Fibroblast of skin of right biceps (primary cell): ENCODE measurements at places on chromosomes 5 and 9.
A peak's percentile ranks its signal among the peaks of the same experiment; 100 is the strongest.

- DNase-seq: no peak
These were observed 22.2 kb upstream of the MGAT1 start for GRCh38 chr5:180824630-180825476.

- no peak for DNase-seq
These were observed 92.5 kb upstream of the CPEB4 start for GRCh38 chr5:173795601-173796000.

DNA sequence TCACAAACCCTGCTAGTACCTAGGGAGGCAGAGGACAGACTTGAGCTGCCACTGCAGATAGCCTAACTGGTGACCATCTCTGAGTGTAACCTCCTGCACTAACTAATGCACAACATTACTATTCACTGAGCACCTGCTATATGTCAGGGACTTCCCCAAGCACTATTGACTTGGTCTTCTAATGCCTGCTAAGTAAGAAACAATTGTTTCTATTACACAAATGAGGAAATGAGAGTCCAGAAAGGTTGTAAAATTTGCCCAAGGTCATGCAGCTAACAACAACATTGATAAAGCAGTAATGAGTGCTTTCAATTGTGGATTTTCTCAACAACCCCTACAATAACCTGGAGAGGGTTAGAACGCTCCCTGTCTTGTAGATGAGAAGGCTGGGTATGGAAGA lies 183.7 kb downstream of the ZNF462 start:
- DNase-seq: no peak

- peak; percentile 90 for DNase-seq
These were observed 74.1 kb upstream of the SAP30L start for GRCh38 chr5:154371687-154372086.

DNA sequence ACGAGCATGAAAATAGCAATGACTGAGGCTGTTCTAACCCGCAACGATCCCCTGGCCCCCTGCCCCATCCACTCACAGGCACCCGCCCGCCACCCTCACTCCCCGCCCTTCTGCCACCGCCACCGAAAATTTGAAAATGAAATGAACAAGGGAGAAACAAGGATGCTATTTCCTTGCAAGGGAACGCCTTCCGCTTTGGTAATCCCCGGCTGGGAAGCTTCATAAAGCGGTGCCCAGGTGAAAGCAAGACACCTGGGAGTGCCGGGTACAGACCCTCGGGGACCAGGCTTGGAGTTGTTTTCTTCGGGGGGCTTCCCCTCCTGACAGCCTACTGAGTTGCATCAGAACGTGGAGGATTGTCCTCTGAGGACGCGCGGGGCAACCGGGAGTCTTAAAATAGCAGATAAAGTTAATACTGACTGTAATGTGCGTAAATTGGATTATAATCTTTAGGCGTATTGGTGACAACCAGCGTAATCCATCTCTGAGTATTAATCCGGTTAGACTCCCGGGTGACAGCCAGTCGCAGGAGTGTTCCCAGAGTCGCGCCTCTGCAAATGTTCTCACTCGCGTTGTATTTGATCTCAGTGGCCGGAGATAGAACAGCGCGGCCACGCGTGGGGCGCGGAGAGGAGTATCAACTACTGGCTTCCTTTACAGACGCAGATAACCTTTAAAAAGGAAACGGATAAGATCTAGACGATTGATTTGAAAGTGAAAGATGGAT lies 885 bp upstream of the MLLT3 start:
- DNase-seq: no peak

GRCh38 chr5:8057769-8058168 lies 188.8 kb downstream of the MTRR start:
- peak; percentile 63 for DNase-seq

DNA sequence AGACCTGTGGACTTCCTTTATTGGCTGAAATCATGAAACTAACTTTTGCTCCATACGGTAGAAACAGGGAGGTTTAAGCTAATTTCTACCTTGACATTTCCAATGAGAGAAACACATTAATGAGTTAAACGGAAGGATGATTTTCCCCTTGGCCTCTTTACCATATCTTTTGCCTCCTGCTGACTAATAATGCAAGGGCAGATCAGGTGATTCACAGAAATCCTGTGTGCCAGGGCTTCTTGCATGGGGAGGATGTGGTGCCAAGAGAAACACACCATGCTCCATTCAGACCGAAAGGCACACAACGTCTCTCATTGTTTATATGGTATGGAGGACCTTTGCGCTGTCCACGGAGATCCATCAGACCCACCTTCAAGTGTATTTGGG lies 17.4 kb upstream of the PRLR start:
- DNase-seq: no peak

DNA sequence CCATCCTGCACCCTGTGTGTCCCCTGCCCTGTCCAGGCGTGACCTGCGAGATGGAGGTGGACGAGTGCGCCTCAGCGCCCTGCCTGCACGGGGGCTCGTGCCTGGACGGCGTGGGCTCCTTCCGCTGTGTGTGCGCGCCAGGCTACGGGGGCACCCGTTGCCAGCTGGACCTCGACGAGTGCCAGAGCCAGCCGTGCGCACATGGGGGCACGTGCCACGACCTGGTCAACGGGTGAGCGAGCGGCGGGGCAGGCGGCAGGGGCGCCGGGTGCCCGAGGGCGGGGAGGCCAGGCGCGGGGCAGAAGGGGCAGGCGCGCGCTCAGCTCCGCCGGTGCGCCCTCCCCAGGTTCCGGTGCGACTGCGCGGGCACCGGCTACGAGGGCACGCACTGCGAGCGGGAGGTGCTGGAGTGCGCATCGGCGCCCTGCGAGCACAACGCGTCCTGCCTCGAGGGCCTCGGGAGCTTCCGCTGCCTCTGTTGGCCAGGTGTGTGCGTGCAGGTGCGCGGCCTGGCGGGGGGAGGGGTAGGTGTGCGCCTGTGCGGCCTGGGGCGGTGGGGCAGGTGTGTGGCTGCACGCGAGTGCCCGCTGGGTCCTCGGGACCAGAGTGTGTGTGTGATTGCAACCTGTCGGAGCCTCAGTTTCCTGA lies 10.0 kb downstream of the CRB2 start:
- DNase-seq: no peak

GRCh38 chr5:172959824-172960799 lies 888 bp downstream of the RPL26L1 start:
- DNase-seq: no peak

GRCh38 chr9:130448035-130448624 lies 3.4 kb downstream of the ASS1 start:
- peak; percentile 74 for DNase-seq

DNA sequence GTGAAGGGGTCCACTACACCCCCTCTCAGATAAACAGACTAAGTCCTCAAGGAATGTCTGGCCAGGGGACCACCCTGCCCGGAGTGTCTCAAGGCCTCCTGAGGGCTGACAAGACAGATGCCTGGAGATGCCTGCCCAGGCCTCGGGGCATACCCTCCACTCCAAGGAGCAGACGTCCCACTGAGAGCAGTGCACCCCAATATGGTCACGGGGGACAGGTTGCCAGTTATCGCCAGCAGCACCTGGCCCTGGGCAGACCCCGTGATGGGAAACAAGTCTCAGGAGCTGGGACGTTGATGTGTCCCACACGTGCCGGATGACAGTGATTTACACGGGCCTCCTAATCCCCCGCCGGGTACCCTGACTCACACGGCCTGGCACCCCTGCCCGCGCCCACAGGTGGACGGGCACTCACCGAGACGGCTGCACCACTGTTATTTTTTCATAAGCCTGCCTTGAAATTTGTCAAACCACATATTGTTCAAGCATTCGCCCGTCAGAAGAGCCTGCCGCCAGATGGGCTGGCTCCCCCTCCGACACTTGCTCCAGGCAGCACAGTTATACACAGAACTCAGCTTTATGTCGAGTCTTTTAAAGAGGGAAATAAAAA lies 43.9 kb downstream of the BARX1 start:
- DNase-seq: no peak

DNA sequence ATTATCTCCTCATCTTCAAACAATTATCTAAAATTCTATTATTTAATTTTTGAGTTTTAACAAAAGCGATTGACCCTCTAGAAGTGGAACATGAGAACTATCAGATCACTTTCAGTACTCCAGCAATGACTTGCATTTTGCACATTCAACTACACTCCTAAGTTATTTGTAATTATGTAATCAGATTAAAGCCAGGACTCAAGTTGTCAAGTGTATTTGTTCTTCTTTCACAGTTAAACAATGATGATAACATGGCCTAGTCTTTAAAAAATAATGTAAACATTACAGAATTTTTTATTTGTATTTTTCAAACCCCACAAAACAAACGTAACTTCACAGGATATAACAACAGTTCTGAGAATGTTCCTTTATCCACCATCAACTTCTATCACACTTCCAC lies 2148.9 kb upstream of the ACO1 start:
- DNase-seq: no peak

- no peak for DNase-seq
These were observed 242.4 kb downstream of the MED10 start for GRCh38 chr5:6135977-6136376.

GRCh38 chr9:85900504-85901201 lies 40.3 kb upstream of the NAA35 start:
- peak; percentile 6 for DNase-seq

GRCh38 chr5:150001660-150002486 lies 1.3 kb downstream of the HMGXB3 start:
- DNase-seq: peak; percentile 71

GRCh38 chr5:58184910-58185309 lies 275.0 kb downstream of the PLK2 start:
- peak; percentile 58 for DNase-seq

GRCh38 chr5:64899838-64900237 lies 131.1 kb downstream of the CWC27 start:
- DNase-seq: no peak

DNA sequence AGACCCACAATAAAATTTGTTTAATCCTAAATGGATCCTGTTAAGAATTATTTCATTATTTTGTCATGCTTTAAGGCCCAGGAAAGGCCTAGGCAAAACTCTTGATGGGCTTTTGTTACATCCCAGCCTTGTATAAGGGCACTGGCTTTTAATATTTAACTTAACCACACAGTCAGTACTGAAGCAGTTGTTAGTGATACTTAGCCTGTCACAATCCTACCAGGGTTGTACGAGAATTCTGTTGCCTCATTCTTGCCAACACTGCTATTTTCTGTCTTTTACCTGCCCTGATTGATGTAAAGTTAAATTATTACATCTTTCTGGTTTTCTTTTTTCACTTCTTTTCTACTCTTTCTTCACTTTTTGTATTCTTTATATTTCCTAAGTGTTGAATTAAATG lies 10.9 kb downstream of the ZNF169 start:
- no peak for DNase-seq

- DNase-seq: no peak
These were observed 1.6 kb upstream of the CARD9 start for GRCh38 chr9:136375096-136375495.

- peak; percentile 87 for DNase-seq
These were observed 36.8 kb downstream of the C9orf50 start for GRCh38 chr9:129584136-129584535.

GRCh38 chr5:77015938-77016569 lies 14.2 kb upstream of the AGGF1 start:
- peak; percentile 53 for DNase-seq

- no peak for DNase-seq
These were observed 40.0 kb downstream of the NACC2 start for GRCh38 chr9:136054798-136055714.

DNA sequence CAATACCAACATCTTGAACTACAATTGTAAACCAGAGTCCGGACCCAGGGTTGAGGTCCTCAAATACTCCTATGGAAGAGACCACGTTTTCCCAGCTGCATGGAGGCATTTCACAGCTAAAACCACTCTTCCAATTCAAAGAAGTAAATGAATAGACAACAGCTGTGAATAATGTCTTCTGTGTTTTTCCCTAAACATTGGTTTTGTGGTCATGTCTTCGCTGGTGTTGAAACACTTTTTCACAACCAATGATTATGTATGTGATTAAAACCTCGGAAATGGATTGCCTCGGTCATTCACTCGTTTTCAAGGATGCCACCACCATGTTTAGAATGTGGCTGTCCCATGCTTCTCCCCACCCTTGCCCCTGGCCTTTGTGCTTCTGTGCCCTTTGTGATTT lies 9.4 kb upstream of the TENT4A start:
- DNase-seq: peak; percentile 45

DNA sequence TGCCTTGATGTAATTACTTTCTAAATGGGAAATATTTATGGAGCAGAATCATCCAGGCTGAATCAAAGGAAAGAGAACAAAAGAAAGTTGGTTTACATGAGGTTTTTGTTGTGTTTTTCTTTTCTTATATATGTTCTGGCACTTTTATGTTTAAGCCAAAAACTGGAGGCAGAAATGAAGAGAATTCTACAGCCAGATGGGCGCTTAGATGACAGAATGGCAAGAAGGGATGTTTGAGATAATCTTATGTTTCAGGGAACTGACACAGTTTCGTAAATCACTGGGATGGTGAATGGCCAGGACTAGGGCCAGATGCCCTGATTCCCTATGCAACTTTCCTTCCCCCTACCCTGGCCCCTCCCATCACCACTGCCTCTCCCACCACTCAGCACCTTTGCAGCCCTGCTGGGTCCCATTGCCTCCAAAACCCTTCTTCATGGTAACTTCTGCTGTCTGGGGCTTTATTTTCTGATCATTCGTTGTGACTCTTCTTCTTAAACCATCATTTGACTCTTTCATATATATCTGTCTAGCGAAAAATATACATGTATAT lies 111.8 kb downstream of the EFNA5 start:
- no peak for DNase-seq

DNA sequence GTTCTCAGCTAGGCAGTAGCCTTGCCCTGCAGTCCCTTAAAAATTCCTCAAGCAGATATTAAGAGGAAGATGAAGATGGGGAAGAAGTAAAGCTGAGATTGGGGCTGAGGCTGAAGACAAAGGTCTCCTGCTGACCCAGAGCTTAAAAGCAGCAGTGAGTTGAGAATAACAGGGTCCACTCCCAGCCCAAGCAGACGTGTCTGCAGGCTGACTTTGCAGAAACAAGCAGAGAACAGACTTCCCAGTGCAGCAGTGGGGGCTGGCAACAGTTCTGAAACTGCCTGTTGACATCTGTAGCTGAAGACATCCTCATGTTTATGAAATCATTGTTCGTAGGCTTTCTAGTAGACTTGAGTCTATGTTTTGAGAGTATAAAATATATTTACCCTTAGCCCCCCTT lies 1.1 kb downstream of the CTXN3 start:
- DNase-seq: no peak

DNA sequence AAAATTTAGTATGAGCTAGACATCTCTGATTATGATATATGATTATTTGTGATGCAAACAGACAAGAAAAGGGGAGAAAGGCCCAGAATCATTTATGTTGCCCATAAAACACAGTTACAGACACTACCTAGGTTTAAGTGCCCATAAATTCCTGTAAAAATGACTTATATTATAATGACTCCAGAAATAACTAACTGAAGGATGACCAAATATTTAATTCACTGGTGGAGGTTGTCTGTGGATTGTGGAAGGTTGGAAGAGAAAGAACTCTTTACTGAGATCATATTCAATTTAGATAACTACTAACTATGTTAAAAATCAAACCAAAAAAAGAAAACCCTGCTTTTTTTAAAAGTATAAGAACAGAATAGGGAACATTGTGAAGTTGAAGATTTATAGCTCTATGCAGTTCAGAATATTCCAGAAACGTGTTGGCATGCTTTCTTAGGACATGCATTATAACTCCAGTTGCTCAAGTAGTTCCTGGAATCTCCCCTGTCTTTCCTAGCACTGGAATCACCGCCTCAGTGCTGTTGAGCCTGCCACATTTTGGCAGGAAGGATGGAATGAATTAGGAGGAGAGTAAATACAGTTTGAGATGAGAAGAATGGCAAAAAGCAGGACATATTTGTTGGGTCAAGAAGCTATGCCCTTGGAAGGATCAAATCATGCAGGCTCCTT lies 72.0 kb upstream of the PAPPA start:
- peak; percentile 37 for DNase-seq
